Fibroblast of the conjunctiva (primary cell): ENCODE measurements at places on chromosomes 2 and 18.
A peak's percentile ranks its signal among the peaks of the same experiment; 100 is the strongest.

DNA sequence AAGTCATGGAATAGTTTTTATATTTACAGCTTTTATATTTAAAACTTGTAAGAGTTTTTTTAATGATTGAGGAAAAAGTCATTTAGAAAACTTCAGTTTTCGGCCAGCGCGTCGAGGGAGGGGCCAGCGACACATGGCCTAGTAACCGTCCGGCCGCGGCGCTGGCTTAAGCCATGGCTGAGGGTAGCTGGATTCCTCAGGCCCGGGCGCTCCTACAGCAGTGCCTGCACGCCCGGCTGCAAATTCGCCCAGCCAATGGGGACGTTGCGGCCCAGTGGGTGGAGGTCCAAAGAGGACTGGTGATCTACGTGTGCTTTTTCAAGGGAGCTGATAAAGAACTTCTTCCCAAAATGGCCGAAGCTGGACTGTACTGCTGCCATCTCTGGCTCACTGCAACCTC lies 4.9 kb upstream of the KLHL41 start:
- no peak for DNase-seq

DNA sequence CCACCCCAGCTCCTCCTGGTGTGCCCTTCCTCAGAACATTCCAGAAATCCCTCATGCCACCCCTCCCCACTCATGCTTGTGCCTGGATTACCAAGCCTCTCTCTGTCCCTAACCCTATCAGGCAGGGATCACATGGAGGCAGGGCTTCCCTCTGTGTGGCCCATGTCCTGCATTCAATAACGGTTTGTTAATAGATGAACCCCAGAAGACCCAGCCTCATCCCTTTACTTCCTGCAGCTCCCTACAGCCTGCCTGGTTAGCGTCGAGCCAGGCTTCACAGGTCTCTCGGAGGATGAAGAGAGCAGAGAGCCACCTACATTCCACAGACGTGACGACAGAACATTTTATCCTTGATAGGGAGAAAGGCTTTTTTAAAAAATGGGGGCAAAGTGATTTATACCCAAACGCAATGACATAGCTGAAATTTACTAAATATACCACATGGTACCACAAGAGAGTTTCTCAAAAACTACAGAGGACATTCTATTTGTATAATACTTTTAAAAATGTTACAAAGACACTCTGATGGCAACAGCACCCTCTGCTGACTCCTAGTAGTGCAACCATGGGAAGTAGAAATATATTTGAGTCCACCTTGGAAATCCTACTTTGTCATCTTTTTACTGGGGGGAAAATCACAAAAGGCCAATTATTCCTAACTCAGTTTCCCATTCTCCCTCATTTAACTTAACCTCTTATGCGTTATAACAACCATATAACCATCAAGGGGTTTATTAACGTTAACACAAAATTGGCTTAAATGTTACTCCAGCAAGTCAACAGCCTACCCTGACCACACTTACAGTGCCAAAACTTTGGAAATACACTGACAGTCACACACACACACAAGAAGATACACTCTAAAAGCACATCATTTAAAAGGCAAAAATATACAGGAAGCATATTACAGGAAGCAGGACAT lies 30.7 kb downstream of the FBXO15 start:
- peak; percentile 35 for DNase-seq

DNA sequence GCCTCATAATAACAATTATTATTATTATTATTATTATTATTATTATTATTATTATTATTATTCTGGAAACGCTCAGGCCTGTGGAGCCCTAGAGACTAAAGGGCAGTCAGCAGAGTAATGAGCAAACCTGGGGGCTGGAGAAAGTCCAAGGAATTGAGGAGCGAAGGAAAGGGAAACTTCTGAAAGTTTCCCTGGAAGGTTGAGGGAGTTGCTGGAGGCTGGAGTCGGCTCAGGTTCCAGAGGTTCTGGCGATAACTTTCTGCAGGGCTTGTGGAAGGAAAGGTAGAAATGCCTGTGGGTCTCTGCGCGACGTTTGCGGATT lies 9.2 kb downstream of the POU3F3 start:
- DNase-seq: no peak

GRCh38 chr2:241443486-241444223 lies 64.7 kb downstream of the STK25 start:
- DNase-seq: no peak

GRCh38 chr2:14565666-14566065 lies 66.9 kb upstream of the LRATD1 start:
- DNase-seq: no peak
